Glomerular endothelial cell (primary cell): ENCODE measurements at places on chromosomes 11 and 22. TPM values are rescaled to one million over a fixed set of nuclear protein-coding genes. Genes with fewer than 3 reads are reported as not detected.

GRCh38 chr11:132285631-132286030 lies 915.2 kb downstream of the NTM start:
- no peak for DNase-seq

The ROM1 gene
- 1.4 and 2.3 TPM in 2 replicates for total RNA-seq

GRCh38 chr11:3954448-3955298 lies 99.2 kb downstream of the STIM1 start:
- DNase-seq: no peak

DNA sequence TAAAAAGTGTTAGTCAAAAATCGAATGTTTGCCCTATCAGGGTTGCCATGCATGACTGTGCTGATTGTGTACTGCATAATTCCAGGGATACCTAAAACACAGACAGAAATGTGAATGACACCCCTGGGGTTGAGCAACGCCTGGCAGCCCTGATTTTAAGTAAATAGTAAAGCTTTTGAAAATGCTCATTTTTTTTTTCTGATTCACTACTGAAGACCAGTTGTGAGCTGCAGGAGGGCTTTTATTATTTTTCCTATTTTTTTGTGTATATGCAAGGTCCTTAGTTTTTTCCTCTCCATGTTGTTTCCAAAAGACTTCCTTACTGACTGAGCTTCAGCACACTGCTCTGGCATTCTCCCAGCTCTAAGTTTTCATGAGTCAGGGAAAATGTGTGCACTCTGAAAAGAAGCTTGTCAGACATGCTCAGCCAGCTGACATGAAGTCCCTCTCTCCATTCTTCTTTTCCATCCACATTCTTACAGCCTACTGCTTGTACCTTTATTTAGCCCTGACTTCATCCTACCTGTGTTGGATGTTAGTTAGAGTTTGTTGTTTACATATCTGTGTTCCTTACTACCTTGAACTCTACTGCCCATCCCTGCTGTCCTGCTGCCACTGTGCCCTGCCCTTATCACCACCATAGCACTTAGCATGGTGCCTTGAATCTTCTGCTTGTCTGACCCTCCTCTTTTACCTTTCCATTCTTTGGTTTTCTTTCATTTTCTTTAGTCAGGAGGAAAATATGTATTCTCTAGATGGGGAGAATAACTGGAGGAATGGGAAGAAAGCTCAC lies 79.5 kb downstream of the HORMAD2 start:
- no peak for DNase-seq

GRCh38 chr11:109306322-109306721 lies 115.7 kb upstream of the C11orf87 start:
- no peak for DNase-seq

The MYOD1 gene
- not detected in 2 replicates for total RNA-seq

DNA sequence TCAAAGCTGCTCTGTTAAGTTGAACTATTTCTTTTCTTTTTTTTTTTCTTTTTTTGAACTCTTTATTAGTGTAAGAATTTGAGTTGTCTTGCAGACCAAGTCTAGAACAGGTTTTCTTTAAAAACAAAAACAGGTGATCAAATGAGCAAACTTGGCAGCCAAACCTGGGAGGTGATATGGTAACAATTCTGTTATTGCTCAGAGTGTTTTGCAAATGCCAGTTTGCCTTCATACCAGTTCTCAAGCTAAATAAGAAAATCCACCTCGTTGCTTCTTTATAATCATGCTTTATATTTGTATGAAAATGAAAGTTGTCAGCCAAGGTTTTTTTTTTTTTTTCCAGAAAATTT lies 76.9 kb downstream of the DEPDC5 start:
- DNase-seq: no peak

GRCh38 chr11:90836031-90836430 lies 613.2 kb upstream of the CHORDC1 start:
- DNase-seq: no peak

DNA sequence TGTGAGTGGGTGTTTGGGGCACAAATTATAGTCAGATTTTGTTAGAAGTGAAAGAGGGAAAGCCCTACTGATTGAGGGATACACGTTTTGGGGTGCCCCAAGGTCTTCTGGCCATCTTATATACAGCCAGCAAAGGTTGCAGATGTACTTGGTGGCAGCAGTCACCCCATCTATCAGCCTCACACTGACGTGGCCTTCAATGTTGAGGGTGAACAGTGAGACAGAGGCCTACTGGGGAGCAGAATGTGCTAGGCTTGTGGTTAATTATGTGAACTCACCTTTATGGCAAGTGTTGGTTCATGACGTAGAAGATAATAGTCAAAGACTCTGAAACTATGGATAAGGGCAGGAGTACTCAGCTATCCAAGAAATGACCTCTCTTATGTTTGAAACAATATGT lies 121.2 kb downstream of the TRIM44 start:
- no peak for DNase-seq

- no peak for DNase-seq
Measured at GRCh38 chr11:120020981-120021380, 116.9 kb downstream of the TRIM29 start.

DNA sequence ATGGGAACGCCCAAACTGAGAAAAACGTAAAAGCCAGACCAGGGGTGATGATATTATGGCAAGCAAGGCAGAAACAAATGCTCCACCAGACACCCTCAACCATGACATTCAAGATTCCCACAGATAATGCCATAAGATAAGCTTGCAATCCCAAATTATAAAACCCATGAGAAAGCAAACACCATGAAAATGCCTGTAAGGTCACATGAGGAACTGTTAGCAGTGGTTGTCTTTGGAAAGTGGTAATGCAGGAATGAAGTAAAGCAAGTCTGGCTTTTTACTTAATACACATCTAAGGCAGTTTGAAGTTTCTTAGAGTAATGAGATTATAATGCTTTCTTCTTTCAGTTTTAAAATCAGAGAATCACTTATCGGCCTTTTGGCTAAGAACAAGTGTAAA lies 111.0 kb downstream of the MN1 start:
- DNase-seq: no peak

The GDPD5 gene
- total RNA-seq: 34.6 and 90.1 TPM in 2 replicates

GRCh38 chr11:111923351-111923788 lies 4.7 kb downstream of the C11orf52 start:
- DNase-seq: no peak

- DNase-seq: no peak
Measured at GRCh38 chr11:129278586-129279319, 86.6 kb upstream of the ARHGAP32 start.

The SULT4A1 gene
- total RNA-seq: 0.19 and 1.5 TPM in 2 replicates

The GCAT gene
- total RNA-seq: 13.0 and 32.9 TPM in 2 replicates

DNA sequence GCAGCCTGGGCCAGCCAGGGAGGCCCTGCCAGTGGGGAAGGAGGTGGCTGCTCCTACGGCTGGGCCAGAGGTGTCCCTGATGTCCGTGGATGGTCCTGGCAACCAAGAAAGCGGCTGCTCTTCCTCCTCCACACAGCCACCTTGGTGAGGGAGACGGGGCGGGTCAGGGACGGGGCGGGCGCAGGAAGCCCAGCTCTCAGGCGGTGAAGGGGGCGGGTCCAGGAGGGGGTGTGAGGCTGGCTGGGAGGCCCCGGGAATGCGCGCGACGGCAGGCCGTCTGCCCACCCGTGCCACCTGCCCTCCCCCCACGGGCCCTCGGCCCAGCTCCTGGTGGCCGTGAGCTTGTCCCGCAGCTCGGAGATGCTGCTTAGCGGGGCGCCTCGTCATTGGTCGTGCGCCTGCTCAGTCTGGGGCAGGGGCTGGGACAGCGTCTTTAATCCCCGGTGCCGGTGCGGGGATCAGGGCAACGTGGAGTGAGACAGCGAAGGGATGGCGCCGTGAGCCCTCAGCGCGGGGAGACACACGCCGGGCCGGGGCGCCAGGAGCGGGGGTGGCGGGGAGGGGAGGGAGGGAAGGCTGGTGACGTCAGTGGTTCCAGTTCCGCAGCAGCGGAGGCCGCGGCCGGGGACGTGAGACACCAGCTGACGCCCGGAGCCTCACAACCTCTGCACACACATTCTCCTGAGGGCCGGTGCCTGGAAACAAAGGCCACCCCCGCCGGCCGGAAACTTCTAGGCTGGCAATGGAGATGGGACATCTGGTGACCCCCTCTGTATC lies 6.7 kb upstream of the BRSK2 start:
- no peak for DNase-seq

DNA sequence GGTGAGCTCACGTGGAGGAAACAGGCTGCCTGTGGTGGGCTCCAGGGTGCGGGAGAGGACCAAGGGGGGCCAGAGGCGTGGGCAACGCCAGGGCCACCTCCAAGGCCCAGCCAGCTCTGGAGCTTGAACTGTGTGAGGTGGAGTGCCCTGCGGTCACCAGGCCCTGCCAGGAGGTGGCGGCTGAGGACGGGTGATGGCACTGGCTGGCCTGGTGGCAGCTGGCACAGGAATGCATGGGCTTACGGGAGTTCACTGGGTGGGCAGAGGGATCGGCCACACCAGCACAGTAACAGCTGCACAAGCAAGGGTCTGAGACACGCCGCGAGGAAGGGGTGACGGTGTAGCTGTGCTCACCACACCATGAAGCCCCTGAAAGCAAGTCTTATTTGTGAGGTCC lies 15.8 kb downstream of the TOLLIP start:
- no peak for DNase-seq

DNA sequence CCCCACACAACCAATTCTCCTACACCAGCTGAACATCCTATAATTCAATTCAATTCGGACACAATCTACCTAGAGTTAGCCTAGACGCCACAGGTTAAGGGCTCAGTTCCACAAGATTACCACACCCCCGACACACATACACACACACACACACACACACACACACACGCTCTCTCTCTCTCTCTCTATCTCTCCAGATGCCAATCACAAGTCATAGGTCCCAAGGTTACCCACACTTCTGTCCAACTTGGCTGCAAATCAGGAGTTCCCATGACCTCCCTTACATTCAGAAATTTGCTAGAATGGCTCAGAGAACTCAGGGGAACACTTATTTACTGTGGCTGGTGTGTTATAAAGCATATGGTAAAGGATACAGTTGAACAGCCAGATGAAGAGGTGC lies 204.0 kb downstream of the DBX1 start:
- no peak for DNase-seq

The EHBP1L1 gene
- 24.4 and 27.8 TPM in 2 replicates for total RNA-seq

- DNase-seq: no peak
Measured at GRCh38 chr22:27876684-27877083, 42.4 kb downstream of the PITPNB start.

DNA sequence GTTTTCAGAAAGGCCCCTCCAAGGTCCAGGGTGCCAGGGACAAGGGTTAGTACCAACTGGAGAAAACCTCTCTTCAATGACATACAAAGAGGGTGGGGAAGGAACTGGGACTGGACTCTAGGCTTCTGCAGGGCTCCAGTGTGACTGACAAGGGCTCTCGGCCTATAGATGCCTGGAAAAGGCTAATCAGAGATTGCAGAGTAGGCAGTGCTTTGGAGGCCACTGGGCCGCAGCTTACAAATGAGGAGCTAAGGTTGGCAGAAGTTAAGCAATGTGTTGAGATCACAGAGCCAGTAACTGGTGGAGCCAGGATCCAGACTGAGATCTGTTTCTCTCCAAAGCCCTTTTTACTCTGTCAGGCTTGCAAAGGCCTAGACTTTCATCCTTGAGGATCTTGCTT lies 7.4 kb upstream of the DGKZ start:
- no peak for DNase-seq

GRCh38 chr22:30291058-30291892 lies 2.0 kb upstream of the CASTOR1 start:
- peak; percentile 71 for DNase-seq

DNA sequence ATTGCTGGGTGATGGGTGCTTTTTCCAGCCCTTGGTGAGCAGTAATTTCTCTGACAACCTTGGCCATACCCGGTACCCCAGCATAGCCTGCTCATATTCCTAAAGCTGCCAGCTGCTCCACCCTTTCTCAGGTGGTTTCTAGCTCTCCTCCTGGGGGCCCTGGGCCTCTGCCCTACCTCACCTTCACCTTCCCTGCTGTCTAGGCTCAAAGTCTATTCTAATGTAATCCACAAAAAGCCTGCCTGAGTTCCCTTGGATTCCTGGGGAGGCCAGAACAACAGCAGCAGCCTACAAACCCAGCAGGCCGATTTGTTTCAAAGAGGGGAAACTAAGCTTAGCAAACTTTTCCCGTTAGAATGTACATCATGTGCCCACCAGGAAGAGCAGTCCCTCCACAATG lies 117.6 kb downstream of the DSCAML1 start:
- DNase-seq: no peak

DNA sequence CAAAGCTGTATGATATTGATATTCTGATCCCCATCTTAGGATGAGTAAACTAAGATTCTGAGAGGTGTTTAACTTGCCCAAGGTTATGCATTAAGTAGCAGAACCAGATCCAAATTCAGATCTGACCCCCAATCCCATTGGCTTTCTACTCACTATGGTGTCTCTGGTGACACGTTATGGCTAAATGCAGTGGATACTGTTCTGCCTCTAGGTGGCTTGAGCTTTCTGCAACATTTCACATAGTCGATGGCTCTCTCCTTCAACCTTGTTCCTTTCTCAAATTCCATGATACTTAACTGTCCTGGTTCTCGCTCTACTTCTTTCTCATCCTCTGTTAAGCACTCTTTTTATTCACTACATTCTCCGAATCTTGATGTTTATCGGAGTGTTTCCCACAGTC lies 9.4 kb downstream of the C11orf97 start:
- DNase-seq: no peak

- DNase-seq: no peak
Measured at GRCh38 chr11:17927681-17928343, 85.0 kb downstream of the SERGEF start.

GRCh38 chr11:86988351-86988881 lies 33.2 kb upstream of the FZD4 start:
- DNase-seq: no peak

GRCh38 chr11:82599836-82600235 lies 133.8 kb downstream of the FAM181B start:
- DNase-seq: no peak

DNA sequence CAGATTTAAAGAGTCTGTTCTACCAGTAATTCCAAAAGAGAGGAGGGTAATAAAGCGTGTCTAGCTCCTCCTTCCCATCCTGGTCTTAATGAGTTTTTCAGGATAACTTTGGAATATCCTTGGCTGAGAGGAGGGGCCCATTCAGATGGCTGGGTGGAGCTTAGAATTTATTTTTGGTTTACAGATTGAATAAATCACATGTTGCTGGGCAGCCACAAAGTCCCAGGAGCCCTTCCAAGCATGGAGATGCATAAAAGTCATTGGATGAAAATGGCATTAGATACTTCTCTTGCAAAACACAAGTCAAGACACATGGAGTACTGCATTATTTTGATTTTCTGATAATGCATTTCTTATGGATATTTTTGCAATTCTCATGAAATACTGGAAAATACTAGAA lies 139.0 kb downstream of the TRPC6 start:
- no peak for DNase-seq

The RAB38 gene
- 2.7 and 15.7 TPM in 2 replicates for total RNA-seq

DNA sequence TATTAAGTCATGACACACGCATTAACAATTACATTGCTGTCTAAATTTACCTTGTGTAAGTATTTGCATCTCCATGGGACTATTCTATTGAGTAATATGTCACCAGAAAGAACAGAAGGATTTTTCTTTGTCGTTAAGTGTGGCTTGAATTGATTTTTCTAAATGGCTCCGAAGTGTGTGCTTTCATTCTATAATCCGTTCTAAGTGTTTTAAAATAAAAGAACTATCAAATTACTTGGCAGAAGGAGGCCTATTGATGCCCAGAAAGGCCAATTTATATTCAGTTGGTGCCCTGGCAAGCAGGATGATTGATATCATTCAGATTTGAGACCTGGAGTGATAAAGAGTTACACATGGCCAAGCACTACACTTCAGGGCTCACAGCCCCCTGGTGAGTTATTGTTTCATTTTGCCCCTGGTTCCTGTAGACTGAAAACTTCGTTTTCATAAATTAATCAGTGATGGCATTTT lies 538.9 kb upstream of the ANO5 start:
- DNase-seq: no peak

The JAM3 gene
- total RNA-seq: 108 and 138 TPM in 2 replicates

The BAIAP2L2 gene
- 0.24 and 0.93 TPM in 2 replicates for total RNA-seq
